ENCODE measurements at places on chromosomes 16 and 17. TPM values are rescaled to one million over a fixed set of nuclear protein-coding genes. Genes with fewer than 3 reads are reported as not detected.

GRCh38 chr16:63426275-63426870, 1390.1 kb upstream of the CDH8 start:
- no peak for DNase-seq

- DNase-seq = no peak
Measured at GRCh38 chr16:81632392-81633146, 146.5 kb upstream of the PLCG2 start.

DNA sequence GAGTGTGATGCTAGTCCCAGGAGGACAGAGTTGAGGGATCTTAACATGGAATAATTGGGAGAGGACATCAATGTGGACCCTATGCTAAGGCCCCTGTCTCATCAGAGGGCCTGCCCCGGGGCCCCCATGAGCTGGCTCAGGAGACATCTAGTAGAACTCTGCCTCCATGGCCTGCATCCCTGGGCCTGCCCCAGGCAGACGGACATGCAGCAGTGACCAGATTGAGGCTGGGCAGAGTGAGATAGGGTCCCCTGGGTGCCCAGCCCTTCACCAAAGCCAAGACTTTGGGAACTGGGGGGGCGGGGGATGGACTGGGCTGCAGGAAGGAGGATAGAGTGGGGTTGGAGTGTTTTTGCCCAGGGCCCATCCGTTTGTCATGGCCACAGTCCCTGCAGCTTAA, 115.2 kb downstream of the CCDC182 start:
- DNase-seq = no peak

GRCh38 chr17:82864713-82865248, 25.0 kb upstream of the ZNF750 start:
- DNase-seq = no peak

DNA sequence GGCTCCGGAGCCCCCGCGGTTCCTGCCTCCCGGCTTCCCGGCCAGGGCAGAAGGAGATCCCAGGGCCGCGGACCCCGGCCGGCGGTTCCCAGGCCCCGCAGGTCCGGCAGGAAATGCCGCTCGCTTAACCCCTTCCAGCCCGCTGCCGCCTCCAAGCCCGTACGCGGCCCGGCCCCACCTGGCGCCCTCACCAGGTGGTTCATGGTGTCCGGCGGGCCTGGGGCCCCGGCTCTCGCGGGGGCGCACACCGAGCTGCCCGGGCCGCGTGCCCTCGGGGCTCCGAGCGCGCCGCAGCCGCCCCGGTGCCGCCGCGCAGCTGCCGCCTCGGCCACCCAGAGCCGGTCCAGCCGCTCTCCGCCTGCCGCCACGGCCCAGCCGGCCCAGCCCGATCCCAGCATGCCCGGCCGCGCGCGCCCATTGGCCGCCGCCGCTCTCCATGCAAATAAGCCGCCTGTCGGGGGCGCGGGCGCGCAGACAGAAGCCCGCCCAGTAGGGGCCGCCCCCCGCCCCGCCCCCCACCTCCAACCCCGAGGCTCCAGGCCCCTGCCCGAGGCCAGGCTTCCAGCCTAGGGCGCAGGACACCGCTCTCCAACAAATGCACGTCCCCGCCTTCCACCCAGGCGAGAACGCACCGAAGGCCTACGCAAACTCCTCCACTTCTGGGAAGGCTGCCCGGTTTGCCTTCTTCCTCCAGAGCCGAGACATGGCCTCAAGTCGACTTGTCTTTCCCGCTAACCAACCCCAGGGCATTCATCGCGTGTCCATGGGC, at the start of gene BCAR1:
TSS of gene BCAR1 (minus strand) at position 345 of the 769 bp plus-strand sequence. CDS start at position 203, 142 bp downstream.
- DNase-seq = peak; percentile 95

IL34 gene
- 3.1 TPM for polyA plus RNA-seq

VMP1 gene
- 70.1 TPM for polyA plus RNA-seq

OR3A3 gene
- polyA plus RNA-seq = not detected

- DNase-seq = no peak
Measured at GRCh38 chr16:20851601-20852000, 45.3 kb downstream of the REXO5 start.

CCL7 gene
- not detected for polyA plus RNA-seq

PRDM7 gene
- polyA plus RNA-seq = 0.08 TPM

OR1F1 gene
- not detected for polyA plus RNA-seq

SLFN12L gene
- not detected for polyA plus RNA-seq

- DNase-seq = no peak
Measured at GRCh38 chr17:72359274-72359673, 238.5 kb downstream of the SOX9 start.

DNA sequence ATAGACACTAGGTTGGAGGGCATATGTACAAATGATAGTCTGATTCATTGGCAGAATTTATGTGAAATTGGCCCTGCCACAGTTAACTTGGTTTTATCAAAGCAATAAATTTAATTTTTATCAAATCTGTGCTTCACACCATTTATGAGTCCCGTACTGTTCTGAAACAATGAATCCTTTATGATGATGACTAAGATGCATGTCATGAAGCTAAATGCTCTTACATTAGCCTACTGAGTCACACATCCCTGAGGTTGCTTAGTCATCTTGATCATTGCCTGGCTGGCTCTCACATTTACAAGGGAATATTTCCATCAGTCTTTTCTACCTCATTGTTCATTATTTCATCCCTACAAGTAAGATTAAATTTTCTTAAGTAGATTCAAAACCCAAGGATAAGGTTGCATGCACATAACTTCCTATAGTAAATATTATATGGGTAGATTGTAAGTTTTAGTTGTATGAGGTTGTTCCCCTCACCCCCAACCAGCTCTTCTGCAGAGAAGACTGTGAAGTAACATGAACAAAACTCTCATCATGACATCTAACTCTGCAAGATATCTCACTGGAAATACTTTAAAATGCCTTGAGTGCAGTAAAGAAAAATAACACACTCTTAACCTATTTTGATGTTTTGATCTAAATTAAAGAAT, 170.7 kb downstream of the CYB561 start:
- DNase-seq = no peak

MARCHF10 gene
- polyA plus RNA-seq = 0.50 TPM

SCPEP1 gene
- polyA plus RNA-seq = 46.6 TPM

DNA sequence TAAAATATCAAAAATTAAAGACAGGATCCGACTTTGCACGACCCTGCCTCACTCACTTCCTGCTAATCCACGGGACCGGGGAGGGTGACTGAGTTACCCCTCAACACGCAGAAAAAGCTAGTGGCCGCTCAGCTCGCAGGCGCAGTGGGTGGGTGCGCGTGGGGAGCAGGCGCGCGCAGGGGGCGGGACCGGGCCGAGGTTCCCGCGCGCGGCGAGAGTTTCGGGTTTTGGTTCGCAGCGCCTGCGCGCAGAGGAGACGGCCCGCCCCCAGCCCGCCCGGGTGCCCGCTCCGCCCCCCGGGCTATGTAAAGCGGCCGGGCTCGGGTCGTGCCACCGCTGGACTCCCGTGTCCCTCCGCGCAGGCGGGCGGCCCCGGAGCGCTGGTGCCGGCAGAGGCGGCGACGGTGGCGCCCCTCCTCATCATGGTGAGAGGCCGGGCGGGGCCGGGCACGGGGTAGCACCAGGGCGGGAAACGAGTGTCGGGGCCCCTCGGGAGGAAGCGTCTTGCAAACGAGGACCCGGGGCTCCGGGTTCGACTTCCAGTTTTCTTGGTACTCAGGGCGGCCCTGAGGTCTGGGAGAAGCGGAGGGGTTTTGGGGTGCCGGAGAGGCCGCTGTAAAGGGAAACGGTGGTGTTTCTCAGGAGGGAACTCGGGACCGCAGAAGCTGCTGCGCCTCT, at the start of gene CNP:
TSS of gene CNP (plus strand) at position 333 of the 678 bp plus-strand sequence. CDS start at position 423, 90 bp downstream.
- DNase-seq = peak; percentile 91

- DNase-seq = no peak
Measured at GRCh38 chr17:17035490-17035889, 6.8 kb upstream of the MPRIP start.

GRCh38 chr17:42065201-42065600, 14.8 kb upstream of the C17orf113 start:
- DNase-seq = no peak

- no peak for DNase-seq
Measured at GRCh38 chr17:56528696-56529095, 64.8 kb upstream of the NOG start.

DNA sequence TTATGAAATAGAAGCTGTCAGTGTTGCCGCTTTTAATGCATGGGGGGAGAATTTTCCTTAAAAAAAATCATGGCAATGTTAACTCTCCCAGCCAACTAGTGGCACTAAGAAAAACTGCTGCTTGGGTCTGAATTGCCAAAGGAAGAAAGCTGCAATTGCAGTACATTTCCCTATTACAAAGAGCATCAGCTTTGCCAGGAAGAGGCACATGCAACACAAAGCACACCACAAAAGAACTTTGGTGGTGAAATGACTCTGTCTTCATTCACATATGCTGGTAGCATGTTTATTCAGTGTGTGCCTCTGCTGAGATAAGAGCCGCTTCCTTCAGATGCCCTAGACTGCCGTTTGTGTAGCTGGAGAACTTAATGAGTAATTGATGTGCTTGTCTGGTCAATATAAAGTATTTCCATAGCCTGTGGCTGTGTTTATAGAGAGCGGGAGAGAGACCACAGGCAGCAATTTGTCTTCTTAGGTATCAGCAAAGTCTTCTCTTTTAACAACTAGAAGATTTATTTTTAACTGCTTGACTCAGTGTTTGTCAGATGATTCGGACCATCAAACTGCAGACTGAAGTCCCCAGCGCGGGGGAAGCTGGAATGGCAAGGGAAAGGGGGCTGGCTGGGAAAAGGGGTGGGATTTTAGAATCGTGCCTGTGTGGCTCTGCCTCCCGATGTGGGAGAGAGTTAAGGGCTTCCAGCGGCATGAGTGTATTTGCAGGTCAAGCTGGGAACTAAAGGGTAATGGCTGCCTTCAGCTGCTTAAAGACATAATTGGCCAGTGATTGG, 115.1 kb downstream of the MRTFB start:
- peak; percentile 71 for DNase-seq

- DNase-seq = no peak
Measured at GRCh38 chr16:62638964-62639870, 603.0 kb upstream of the CDH8 start.

DNA sequence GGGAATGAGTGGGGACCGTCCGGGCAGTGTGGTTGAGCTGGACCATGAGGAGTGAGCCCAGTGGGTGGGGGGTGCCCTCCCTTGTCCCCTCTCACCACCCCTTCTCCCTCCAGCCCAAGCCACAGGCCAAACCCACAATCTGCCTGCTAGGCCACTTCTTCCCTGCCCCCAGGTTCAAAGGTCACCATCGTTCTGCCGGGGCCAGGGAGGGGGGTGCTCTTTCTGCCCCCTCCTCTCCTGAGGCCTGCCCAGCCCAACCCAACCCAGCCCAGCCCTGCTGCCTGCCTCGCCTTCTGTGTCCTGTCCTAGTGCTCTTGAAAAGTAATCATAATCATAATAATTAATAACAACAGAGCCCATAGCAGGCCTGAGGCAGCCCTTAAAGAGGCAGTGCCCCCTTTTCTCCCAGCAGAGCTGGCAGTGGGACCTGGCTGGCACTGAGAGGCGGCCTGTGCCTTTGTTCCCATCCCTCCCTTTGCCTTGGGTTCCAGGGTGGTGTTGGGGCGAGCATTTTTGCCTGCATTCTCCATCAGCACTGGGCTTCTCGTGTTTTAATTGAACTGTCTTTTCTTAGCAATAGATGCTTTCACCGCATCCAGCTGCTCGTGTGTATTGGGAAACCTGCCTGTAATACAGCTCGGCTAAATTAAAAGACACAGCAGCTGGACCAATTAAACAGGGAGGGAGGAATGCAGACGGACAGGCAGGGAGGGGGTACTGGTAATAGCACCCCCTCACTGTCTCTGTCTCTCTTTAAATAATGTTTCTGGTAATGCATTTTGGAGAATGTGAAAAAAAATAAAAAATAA, 46.8 kb downstream of the SREBF1 start:
- no peak for DNase-seq

CSH1 gene
- polyA plus RNA-seq = 0.68 TPM

DNA sequence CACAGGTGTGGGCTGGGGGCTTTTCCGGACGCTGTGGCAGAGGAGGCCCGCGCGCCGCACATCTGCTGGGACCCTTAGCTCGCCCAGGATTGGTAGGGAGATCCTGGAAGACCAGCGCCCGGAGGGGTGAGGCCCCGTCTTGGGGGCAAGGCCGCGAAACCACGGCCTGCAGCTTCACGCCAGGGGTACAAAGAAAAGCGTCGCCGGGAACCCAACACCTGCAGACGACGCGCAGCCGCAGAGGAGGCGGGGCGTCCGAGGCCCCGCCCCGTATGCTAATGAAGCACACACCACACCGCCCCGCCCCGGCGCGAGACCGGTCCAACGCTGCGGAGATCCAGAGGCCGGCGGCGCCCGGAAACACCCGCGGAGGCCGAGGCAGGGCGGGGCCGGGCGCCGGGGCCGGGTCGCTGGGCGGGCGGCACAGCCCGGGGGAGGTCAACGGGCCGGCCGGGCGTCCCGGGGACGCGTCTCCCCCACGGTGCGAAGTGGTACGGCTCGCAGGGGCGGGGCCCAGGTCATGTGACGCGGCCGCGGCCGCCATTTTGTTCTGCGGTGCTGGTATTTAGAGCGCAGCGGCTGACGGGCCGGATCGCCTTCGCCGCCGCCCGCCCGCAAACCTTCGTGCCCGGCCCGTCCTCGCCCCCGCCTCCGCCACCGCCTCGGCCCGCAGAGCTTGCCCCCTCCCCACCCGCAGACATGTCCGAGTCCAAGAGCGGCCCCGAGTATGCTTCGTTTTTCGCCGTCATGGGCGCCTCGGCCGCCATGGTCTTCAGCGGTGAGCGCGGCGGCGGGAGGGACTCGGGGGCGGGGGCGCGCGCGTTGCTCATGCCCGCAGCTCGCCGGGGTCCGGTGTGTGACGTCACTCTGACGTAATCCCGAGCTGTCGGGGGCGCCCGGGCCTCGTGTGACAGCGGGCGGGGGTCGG, at the start of gene ATP6V0C:
TSS of gene ATP6V0C (plus strand) at position 548 of the 928 bp plus-strand sequence. CDS start at position 700, 152 bp downstream.
- peak; percentile 96 for DNase-seq

- no peak for DNase-seq
Measured at GRCh38 chr17:77963441-77963840, 4.9 kb downstream of the TNRC6C start.

DNA sequence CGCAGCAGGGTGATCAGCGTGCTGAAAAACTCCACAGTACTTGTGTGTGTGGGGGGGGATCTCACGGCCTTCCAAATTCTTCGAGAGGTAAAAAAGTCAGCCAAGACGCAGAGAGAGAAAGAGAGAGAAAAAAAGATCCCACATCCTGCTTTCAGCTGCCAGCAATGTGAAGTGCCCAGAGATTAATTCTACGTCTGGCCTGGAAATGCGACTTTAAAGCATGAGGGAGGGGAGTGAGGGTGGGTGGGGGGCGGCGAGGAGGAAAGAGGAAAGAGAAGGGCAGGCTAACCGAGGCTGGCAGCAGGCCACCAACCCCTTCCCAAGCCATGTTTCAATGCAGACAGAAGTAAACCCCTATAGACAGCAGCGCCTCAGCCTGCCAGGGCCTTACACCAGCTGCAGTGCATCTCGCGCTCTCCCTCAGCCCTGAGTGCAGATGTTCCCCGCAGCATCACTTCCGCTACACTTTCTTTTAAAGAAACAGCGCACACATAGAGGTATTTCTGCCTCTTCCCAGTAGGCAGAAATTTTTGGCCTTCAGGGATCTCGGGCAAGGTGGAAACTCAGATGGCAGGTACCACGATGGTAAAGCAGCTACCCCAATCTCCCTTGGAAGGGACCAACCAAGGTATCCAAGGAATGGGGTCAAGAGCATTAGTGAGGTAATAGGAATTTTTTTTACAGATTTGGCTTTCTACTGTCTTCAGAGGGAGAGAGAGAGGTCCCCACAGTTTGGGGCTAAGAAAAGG, 87.8 kb downstream of the SMG6 start:
- DNase-seq = peak; percentile 78

GRCh38 chr17:72699545-72699944, 392.9 kb downstream of the SLC39A11 start:
- DNase-seq = no peak

GRCh38 chr16:1220098-1220728, 4.9 kb downstream of the TPSG1 start:
- no peak for DNase-seq

GINS2 gene
- polyA plus RNA-seq = 44.4 TPM

RAI1 gene
- polyA plus RNA-seq = 0.89 TPM

GRCh38 chr16:90004577-90004976, 14.7 kb downstream of the DBNDD1 start:
- DNase-seq = no peak

Measured in GM23338 (cell line).